Esophagus mucosa (tissue), 1 donor: ENCODE measurements at places on chromosomes 3 and 15. TPM values are rescaled to one million over a fixed set of nuclear protein-coding genes. Genes with fewer than 3 reads are reported as not detected.

DNA sequence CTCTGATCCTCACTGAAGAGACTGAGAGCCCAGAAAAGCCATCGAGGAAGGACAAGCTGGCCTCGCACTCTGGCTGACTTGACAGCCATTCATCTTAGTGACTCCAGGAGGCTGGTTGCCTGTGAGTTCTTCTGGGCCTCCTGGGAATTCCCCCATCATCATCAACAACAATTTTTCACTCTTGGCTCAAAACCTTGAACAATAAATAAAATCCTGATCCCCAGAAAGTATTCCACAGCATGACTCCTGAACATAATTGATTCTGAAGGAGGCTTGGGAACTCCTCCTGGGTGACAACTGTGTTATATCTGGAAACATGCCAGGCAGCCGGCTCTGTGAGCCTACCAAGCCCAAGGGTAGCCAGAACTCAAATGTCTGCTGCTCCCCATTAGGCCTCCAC lies 188.6 kb downstream of the SHQ1 start:
- ATAC-seq, result no peak

GRCh38 chr3:64319391-64319790 lies 94.1 kb upstream of the PRICKLE2 start:
- ATAC-seq, result no peak

FBXO22 gene
- 23.8 TPM for total RNA-seq

ALS2CL gene
- total RNA-seq, result 55.7 TPM

CASR gene
- not detected for total RNA-seq

GRCh38 chr3:4587061-4587837 lies 94.1 kb downstream of the ITPR1 start:
- no peak for ATAC-seq
